HFFc6 (cell line): ENCODE measurements at places on chromosomes 1 and 21. TPM values are rescaled to one million over a fixed set of nuclear protein-coding genes. Genes with fewer than 3 reads are reported as not detected.

SLC44A3 gene
- total RNA-seq: 0.54 to 0.78 TPM (median 0.72 TPM) in 3 replicates

CFHR4 gene
- not detected in 3 replicates for total RNA-seq

WNT3A gene
- total RNA-seq: not detected in 2 replicates

SLX9 gene
- total RNA-seq: 31.1 to 35.2 TPM (median 31.5 TPM) in 3 replicates

GRCh38 chr1:154557939-154558719 is at the start of gene UBE2Q1:
Gene UBE2Q1 (minus strand): TSS chr1:154558662. CDS start chr1:154558553, 109 bp downstream.
- peak within 1 kb of the TSS; percentile 96 for H3K4me3 ChIP-seq
- peaks cover 39% of the 10 kb centered on the region for H3K36me3 ChIP-seq
- H3K4me1 ChIP-seq: peaks cover 36% of the 10 kb centered on the region
- 0 out of 2 replicates have a peak, but pooled peaks cover 1% of the 10 kb centered on the region for H3K27me3 ChIP-seq
- no peak for DNase-seq
- peak within 1 kb of the TSS; percentile 98 for H3K27ac ChIP-seq

NTMT2 gene
- not detected in 3 replicates for total RNA-seq

GRCh38 chr1:32592943-32593342 is 53.7 kb downstream of the ZBTB8A start:
- no peaks in the 10 kb centered on the region for H3K27me3 ChIP-seq
- DNase-seq: peak; percentile 15
- H3K4me1 ChIP-seq: peaks cover 6% of the 10 kb centered on the region; the same call in 1 of the 2 replicates

GRCh38 chr1:25615563-25616094 is 962 bp upstream of the MAN1C1 start:
- H3K4me3 ChIP-seq: peak overlapping the region; percentile 9; the same call in 1 of the 2 replicates
- H3K27ac ChIP-seq: no peak overlapping the region
- H3K36me3 ChIP-seq: no peaks in the 10 kb centered on the region
- no peak for DNase-seq

CTSE gene
- not detected in 3 replicates for total RNA-seq

GRCh38 chr1:19861842-19862530 is 20.2 kb upstream of the OTUD3 start:
- peaks cover 2% of the 10 kb centered on the region; the same call in 1 of the 2 replicates for H3K27me3 ChIP-seq
- H3K36me3 ChIP-seq: peaks cover 6% of the 10 kb centered on the region
- peak overlapping the region; percentile 66; the same call in 1 of the 2 replicates for H3K27ac ChIP-seq
- no peak for DNase-seq

KIAA1614 gene
- total RNA-seq: 2.3 to 4.3 TPM (median 3.1 TPM) in 3 replicates

DNA sequence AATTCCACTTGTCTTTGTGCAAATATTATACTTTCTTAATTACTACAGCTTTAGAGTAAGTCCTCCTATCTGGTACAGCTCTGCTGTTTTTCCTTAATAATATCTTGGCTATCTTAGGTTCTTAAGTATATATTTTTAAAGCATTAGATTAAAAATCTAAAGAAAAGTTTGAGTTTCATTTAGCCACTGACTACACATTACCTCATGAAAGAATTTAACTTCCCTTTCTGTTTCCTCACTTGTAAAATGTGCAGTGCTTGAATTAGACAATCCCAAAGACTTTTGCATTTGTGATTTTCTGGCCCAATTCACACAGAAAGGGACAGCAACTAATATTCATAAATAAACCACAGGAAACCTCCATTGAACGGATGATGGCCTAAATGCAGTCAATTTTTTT is 126.4 kb upstream of the SAMSN1 start:
- no peaks in the 10 kb centered on the region for H3K4me1 ChIP-seq
- H3K27ac ChIP-seq: no peak overlapping the region
- H3K4me3 ChIP-seq: no peak overlapping the region

LDLRAD2 gene
- total RNA-seq: 0.04 TPM in 1 of 3 replicates, not detected in the others

DNA sequence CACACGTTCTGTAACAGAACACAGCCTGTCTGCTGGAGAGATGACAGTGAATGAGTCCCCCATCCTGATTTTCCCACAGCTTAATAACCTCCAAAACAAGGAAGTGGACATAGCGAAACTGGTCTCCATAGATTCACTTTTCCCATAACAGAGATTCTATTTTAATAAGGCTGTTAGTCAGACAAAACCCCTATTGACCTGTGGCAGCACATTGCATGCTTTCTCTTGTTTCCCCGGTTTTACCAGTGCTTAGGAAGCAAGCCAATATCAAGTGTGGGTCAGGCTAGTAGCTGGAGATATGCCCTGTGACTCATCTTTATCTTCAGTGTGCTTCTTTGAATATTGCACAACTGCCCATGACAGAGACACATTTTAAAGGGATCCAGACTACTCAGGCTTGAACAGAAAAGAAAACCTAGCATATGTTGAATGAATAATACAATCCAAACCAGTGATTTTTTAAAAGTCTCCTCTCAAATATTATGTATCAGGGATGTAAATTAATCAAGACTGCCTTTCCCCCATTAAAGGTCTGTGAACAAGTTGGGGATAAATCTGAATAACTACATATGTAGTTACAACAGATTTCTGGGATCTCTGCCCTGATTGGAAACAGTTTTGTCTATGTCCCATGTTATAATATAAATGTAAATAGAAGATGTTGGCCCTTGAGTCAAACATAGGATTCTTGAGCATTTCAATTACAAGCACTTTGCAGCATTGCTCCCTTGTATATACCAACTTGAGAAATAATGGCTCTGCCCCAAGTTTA is 11.9 kb upstream of the CLDN8 start:
- H3K27me3 ChIP-seq: no peaks in the 10 kb centered on the region
- H3K4me1 ChIP-seq: no peaks in the 10 kb centered on the region
- H3K36me3 ChIP-seq: no peaks in the 10 kb centered on the region; the same call in 1 of the 2 replicates

DNA sequence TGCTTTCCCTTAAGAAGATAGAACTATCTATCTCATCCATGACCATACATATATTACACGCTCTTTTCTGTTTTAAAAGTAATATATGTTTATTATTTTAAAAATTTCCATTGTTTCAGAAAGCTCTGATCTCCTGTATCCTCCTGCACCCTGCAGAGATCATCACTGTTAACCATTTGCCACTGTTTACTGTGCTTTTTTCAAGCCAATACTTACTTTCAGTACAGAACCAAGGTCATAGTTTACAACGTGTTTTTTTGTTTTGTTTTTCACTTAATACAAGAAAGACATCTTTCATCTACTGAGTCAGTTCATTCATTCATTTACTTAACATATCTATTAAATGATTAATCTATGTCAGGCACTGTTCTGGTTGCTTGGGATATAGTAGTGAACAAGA is 10.2 kb downstream of the SESN2 start:
- H3K36me3 ChIP-seq: peaks cover 13% of the 10 kb centered on the region
- peaks cover 32% of the 10 kb centered on the region for H3K4me1 ChIP-seq
- no peak overlapping the region for H3K4me3 ChIP-seq

DNA sequence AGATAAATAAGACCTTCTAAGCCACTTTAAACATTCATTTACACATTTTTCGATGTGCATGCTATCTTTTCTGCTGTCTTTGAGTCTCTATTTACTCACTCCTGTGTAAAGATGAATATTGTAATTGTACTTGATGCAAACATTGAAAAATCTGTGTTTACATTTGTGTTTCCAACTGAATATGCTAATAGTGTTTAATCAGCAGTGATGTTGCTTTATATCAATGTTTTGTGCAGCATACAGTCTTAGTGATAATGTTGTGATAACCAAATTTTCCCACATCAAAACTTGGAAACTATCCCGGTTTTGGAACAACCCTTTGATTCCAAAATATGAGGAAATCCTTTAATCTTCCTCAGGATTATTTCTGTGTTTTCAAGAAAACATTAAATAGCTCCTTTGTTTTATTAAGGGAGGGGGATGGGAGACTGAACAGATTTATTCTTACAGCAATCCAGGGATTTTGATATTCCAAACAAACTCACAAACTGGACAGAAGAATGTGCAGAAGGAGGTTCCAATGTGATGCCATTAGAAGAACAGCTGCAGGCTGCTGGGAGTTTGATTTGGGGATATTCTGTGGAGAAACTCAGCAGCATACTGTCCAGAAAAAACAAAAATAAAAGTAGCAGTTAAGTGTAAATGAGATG is 248.0 kb downstream of the S1PR1 start:
- peaks cover 9% of the 10 kb centered on the region for H3K27me3 ChIP-seq
- H3K4me1 ChIP-seq: no peaks in the 10 kb centered on the region
- DNase-seq: no peak
- no peaks in the 10 kb centered on the region for H3K36me3 ChIP-seq
- no peak overlapping the region for H3K4me3 ChIP-seq
- H3K27ac ChIP-seq: no peak overlapping the region

HAPLN2 gene
- not detected in 3 replicates for total RNA-seq

DNA sequence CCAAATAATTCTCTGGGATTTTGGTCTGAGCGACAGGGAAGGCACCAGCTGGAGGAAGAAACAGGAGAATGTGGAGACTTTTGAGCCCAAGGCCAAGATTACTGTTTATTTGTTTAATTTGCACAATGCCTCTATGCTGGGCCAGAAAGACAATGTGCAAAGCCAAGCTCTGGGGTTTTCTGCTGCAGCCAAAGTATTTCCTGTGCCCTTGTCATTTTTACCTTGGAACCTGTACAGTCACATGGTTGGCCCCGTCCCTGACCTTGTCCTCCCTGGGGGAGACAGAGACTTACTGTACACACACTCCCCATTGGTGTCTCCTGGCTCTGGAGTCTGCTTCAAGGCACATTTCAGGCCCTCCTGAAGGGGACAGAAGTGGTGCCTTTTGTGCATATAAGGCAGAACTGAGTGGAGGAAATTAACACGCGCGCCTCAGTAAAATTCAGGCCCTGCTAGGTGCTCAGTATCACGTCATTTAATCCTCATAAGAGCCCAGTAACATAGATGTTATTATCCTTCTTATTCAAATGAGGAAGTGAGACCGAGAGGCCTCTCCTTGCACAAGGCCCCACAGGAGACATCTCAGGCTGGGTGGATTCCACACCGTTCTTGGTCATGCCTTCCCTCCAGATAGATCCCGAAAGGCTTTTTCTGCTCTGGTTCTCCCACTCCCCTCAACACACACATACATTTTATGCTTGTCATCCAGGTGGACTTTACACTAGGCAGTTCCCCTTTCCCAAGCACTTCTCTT is 21.1 kb downstream of the C1orf115 start:
- H3K27me3 ChIP-seq: peaks cover 17% of the 10 kb centered on the region
- no peak overlapping the region for H3K27ac ChIP-seq
- no peaks in the 10 kb centered on the region for H3K36me3 ChIP-seq

GRCh38 chr21:34559089-34559631 is 47.1 kb upstream of the KCNE1 start:
- no peak overlapping the region for H3K4me3 ChIP-seq
- H3K36me3 ChIP-seq: peaks cover 12% of the 10 kb centered on the region
- peaks cover 7% of the 10 kb centered on the region for H3K4me1 ChIP-seq

DNA sequence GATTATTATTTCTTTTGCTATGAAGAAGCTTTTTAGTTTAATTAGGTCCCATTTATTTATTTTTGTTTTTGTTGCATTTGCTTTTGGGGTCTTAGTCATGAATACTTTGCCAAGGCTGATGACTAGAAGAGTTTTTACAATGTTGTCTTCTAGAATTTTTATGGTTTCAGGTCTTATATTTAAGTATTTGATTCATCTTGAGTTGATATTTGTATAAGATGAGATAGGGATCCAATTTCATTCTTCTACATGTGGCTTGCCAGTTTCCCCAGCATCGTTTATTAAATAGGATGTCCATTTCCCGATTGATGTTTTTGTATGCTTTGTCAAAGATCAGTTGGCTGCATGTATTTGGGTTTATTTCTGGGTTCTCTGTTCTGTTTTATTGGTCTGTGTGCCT is 8.5 kb upstream of the ACBD6 start:
- peaks cover 32% of the 10 kb centered on the region for H3K4me1 ChIP-seq
- H3K36me3 ChIP-seq: no peaks in the 10 kb centered on the region; the same call in 1 of the 2 replicates
- peaks cover 2% of the 10 kb centered on the region; the same call in 1 of the 2 replicates for H3K27me3 ChIP-seq
- no peak overlapping the region for H3K4me3 ChIP-seq
- H3K27ac ChIP-seq: no peak overlapping the region

DNA sequence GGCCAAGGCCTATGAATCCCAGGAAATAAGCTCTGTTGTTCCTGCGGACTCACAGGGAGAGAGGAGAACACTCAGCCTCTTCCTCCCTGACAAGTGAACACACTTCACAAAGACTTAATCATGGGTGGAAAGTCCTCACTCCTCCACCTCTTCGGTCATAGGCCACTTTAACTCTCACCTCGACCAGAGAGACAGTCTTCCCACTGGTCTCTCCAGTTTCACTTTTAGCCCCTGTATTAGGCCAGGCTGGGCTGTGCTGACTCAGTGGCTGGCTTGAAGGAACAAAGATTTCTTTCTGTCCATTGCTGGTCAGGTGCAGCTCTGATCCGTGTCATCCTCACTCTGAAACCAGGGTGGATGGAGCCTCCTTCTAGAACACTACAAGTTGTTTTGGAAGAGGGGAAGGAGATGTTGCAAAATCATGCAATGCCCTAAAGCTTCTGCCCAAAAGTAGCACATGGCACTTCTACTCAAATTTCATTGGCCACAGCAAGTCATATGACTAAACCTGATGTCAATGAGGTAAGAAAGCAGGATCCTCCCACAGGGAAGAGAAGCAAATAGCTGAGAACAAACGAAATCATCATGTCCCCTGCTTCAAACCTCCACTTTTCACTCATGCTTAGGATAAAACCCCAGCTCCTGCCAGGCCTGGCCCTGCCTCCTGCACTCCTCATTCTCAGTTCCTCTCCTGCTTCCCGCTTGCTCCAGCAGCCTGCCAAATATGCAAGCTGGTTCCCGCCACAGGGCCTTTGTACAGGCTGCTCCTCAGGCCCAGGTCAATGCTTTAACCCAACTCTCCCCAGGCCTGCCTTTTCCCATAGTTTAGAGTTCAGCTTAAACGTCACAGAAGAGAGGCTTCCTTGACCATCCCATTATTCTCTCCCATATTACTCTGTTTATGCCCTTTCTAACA is 150.5 kb upstream of the RUNX3 start:
- H3K36me3 ChIP-seq: peaks cover 6% of the 10 kb centered on the region; the same call in 1 of the 2 replicates
- H3K4me3 ChIP-seq: no peak overlapping the region
- H3K27ac ChIP-seq: no peak overlapping the region
- no peak for DNase-seq

GRCh38 chr1:195756109-195756508 is 852.1 kb downstream of the KCNT2 start:
- H3K4me3 ChIP-seq: no peak overlapping the region
- H3K36me3 ChIP-seq: no peaks in the 10 kb centered on the region
- DNase-seq: no peak
- no peaks in the 10 kb centered on the region for H3K27me3 ChIP-seq

SLC25A34 gene
- 0.11 to 0.40 TPM (median 0.26 TPM) in 3 replicates for total RNA-seq

- peaks cover 12% of the 10 kb centered on the region for H3K4me1 ChIP-seq
- H3K4me3 ChIP-seq: no peak overlapping the region
- peaks cover 6% of the 10 kb centered on the region; the same call in 1 of the 2 replicates for H3K27me3 ChIP-seq
- no peak for DNase-seq
- H3K27ac ChIP-seq: no peak overlapping the region
Measured at GRCh38 chr1:220892997-220893700, 13.9 kb downstream of the HLX start.

GRCh38 chr1:245742896-245743295 is 588.1 kb downstream of the KIF26B start:
- no peaks in the 10 kb centered on the region for H3K27me3 ChIP-seq
- H3K27ac ChIP-seq: no peak overlapping the region
- peaks cover 20% of the 10 kb centered on the region for H3K36me3 ChIP-seq
- H3K4me1 ChIP-seq: no peaks in the 10 kb centered on the region
- no peak overlapping the region for H3K4me3 ChIP-seq
